ENCODE measurements at places on chromosomes 7 and 10.

GRCh38 chr7:137985253-137985896 is 16.5 kb downstream of the CREB3L2 start:
- DNase-seq = no peak

GRCh38 chr7:46286356-46286755 is 365.3 kb upstream of the IGFBP3 start:
- no peak for DNase-seq

DNA sequence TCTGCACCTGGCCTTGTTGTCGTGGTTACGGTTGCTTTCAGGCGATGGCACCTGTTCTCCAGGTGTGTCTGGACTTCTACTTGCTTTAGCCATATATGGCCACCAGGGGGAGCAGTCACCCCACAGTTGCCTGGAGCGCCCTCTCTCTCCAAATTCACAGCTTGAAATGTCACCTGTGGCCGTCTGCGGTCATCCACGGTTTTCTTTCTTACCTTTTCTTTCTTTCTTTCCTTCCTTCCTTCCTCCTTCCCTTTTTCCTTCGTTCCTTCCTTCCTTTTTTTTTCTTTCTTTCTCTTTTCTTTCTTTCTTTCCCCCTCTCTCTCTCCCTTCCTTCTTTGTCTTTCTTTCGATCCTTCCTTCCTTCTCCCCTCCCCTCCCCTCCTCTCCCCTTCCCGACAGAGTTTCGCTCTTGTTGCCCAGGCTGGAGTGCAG is 150.5 kb upstream of the VKORC1L1 start:
- peak; percentile 48 for DNase-seq

GRCh38 chr7:47186316-47186715 is 395.6 kb downstream of the TNS3 start:
- DNase-seq = no peak

GRCh38 chr7:33039257-33039902 is 23.2 kb downstream of the NT5C3A start:
- DNase-seq = no peak

DNA sequence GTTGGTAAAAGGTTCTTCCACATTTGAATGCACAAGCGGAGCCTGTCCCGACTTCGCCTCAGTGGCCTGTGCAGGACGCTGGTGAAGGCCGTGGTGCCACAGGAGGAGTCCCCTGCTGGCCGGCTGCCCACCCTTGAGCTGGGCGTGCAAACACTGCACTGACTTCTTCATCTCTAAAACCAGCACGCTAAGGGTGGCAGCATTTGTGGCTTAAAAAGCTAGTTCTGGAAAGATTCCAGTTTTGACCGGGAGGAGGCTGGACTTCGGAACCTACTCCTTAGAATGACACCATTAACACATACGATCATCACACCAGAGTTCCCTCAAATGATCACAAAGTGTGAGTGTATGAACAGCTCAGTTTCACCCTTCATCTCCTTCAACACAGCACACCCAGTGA is 102.4 kb downstream of the SMURF1 start:
- DNase-seq = no peak

DNA sequence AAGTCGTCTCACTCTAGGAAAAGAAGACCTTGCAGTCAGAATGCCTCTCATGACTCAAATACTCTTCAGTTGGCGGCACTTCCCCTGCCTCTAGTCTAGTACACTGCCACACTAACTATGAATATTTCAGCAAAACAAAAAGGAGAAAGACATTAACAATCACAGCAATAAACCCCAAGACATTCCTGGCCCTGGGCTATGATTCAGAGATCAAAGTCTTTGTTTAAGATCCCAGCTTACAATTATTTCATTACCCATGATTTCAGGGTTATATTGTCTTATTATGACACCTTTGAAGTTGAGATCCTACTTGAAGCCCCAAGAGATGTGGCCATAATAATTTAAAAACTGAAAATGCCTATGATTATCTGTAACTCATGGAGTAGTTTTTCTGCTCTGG is 597.5 kb downstream of the REEP3 start:
- no peak for DNase-seq

- no peak for DNase-seq
Observed at GRCh38 chr7:17305387-17306171, 7.1 kb downstream of the AHR start.

- DNase-seq = no peak
Observed at GRCh38 chr10:102656791-102657371, 12.6 kb downstream of the TRIM8 start.
